ENCODE measurements at places on chromosomes 5 and 9.

DNA sequence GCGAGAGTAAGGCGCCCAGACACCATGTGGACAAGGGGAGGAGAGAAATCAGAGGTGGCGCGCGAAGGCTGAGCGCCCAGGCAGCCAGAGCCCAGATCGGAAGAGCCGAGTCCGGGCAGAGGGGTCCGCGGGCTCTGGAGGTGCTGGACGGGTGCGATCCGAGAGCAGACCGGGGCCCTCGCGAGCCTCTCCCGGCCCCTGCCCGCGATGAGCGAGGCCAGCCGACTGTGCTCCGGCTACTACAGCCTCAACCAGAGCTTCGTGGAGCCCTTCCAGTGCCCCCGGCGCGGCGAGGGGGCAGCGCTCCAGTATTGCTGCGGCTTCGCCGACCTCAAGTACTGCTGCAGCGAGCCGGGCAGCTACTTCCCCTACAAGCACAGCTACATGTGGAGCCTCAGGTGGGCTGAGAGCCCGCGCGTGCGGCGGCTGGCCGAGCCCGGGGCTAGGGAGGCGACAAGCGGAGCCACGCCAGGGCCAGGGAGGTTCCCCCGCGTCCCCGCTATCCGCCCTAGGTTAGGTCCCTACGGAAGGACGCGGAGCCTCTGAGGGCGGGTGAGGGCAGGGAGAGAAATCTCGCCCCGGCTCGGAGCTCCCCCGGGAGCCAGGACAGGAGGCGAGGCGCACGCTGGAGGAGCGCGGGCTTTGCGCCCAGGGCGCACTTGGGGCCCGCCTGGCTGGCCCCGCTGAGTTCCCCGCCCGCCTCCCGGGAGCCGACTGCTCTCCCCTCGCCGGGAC lies at the start of gene SHISAL2B:
SHISAL2B (plus strand) TSS at position 87 of the 735 bp plus-strand sequence; CDS start at position 208, 121 bp downstream.
- DNase-seq, result peak; percentile 44

DNA sequence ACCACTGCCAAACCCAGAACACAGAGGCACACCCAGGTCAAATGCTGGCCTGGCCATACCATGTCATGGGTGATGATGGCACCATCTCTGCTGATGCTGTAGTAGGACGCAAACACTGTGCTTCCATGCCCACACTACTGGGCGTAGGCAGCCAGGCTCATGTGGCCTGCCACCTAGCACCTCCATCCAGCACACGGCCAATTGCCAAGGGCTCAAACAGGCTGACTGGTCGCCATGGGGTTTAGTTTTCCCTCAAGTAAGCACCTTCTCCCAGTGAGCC lies 39.4 kb downstream of the BICD2 start:
- DNase-seq, result no peak

DNA sequence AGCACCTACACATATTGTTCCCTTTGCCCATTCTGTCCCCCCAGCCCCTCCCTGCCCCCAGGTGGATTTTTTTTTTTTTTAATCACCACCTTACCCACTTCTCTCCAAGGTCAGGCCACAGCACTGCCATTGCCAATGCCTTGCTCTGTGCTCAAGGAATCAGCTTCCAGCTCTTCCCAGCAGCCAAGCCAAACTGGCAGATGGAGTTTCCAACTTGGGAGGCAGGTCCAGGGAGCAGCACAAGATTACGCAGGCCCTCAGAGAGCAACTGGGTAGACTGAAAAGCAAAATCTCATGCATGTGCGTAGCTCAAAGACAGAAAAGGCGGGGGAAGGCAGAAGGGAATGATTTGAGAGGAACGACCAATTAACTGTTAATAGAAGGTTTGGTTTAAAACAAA lies 15.1 kb downstream of the GRHPR start:
- no peak for DNase-seq

DNA sequence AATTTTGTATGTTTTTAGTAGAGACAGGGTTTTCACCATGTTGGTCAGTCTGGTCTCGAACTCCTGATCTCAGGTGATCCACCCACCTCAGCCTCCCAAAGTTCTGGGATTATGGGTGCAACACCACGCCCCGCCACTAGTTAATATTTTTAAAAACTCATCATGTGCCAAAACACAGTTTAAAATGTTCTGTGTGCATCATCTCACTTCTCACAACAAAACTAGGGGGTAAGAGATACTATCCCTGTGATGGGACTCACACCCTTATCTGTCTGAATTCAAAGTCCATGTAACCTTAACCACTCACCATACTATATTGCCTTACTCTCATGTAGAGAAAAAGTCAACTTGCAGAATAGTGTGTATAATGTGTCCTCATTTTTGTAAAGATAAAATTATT lies 2.6 kb downstream of the PKD2L2 start:
- DNase-seq, result no peak

DNA sequence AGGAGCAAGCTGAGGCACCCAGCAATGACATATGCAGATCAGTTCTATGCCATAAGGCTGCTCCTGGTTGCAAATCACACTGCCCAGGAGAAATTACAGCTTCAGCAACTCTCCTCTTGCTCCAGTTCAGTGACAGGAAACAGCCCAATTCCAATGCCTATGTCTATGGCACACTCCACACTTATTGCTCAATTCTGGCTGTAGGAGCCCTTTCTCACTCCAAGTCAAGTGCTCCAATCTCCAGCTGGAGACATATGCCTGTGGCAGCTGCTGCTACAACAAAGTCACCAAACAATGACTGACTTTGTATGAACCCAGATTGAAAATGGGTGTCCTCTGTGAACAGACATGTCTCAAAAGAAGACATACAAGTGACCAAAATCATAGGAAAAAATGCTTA lies 31.8 kb upstream of the PLCXD3 start:
- no peak for DNase-seq

DNA sequence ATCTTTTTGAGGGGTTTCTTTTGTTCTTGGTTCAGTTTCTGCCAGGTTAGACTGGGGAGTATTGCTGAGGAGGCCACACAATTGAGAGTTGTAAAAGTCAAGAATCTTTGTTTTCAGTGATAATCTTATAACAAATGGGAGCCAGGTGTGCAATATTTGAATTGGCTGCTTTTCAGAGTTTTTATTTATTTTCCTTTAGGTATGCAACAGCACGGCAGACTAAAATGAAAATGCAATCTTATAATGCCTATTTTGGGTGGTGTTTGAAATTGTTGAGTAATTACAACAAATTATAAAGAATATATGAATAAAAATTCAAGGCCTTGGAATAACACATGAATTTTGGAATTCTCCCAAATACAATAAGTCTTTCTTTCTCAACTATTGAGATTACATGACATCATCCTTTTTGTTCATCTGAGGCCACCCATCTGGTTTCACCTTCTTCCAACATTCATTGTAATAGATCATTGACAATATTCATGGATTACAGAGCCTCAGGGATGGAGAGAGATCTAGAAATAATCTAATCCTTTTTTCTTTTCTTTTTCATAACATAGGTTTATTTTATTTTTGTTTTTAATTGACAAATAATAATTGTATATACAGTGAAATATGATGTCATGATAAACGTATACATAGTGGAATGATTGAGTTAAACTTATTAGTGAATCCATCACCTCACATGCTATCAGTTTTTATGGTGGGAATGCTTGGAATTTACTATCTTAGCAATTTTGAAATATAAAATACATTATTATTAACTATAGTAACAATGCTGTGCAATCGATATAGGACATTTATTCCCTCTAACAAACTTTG lies 1061.0 kb downstream of the NR2F1-AS1 start:
- no peak for DNase-seq

- DNase-seq, result peak; percentile 67
Measured at GRCh38 chr9:129580211-129580915, 40.5 kb downstream of the C9orf50 start.

GRCh38 chr5:175252234-175252805 lies 191.7 kb downstream of the DRD1 start:
- no peak for DNase-seq

GRCh38 chr5:148002451-148002850 lies 61.3 kb upstream of the SPINK5 start:
- no peak for DNase-seq

DNA sequence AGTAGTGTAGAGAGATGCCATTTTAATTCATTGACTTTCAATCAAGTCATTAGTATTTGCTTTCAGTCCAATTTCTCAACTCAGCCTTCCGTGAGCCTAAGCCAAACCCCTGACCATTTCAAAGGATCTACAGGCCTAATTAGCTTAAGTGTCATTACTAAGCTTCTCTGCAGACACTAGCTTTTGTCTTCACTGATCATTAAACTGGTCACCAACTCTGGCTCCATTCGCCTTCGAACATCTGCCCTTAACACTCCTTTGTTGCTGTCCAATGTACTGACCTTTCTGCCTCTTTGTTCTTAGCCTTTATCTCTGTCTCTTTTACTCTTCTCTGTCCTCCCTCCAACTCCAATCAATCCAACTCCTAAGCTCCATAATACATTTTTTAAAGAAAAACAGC lies 299.3 kb downstream of the DIRAS2 start:
- DNase-seq, result no peak

- no peak for DNase-seq
Measured at GRCh38 chr5:14414656-14415023, 167.0 kb upstream of the OTULINL start.

- no peak for DNase-seq
Measured at GRCh38 chr9:71675105-71675856, 93.0 kb downstream of the CEMIP2 start.

DNA sequence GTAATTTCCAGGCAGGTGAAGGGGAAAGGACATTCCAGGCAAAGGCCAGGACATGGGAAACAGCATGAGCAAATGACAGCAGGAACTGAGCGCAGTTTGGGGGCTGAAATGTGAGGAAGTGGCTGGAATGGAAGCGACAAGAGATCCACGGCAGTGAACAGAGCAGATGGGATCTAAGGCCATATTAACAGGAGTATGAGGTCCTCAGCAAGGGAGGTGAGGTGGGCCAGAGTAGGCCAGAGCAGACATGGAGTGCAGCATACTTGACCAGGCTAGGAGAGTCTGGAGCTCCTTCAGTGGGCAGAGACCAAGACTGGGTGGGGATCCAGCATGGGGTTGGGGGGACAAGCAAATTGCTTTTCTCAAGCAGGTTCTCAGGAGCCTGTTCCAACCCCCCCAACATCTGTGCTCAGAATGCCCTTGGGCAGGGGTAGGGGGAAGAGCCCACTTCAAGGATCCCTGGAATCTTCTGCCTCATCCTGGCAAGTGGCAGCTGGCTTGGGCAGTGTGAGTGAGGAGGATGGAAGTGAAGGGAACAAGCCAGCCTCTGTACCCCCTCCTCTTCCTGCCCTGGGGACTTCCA lies 34.5 kb downstream of the DAB2IP start:
- no peak for DNase-seq

GRCh38 chr5:146722361-146722779 lies 156.2 kb downstream of the PPP2R2B start:
- no peak for DNase-seq

GRCh38 chr9:136881691-136882108 lies 4.6 kb upstream of the TRAF2 start:
- peak; percentile 64 for DNase-seq

DNA sequence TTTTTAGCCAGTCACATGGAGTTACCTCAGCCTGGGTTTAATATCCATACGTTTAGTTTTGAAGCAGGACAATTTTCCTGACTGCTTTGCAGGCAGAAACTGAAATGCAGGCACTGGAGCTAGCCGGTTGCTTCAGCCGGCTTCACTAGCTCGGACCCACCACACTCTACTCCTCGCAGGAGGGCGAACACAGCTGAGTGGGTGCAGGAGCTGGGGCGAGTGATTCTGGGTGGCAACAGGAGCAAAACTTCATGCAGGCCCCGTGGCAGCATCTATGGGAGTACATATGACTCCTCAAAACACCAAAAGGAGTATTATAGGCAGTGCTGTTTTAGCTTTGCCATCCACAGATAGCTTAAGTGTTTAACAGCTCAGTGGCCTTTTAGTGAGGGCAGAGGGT lies 1211.8 kb upstream of the NUDT12 start:
- DNase-seq, result no peak

- no peak for DNase-seq
Measured at GRCh38 chr5:2836133-2836532, 84.7 kb upstream of the IRX2 start.

DNA sequence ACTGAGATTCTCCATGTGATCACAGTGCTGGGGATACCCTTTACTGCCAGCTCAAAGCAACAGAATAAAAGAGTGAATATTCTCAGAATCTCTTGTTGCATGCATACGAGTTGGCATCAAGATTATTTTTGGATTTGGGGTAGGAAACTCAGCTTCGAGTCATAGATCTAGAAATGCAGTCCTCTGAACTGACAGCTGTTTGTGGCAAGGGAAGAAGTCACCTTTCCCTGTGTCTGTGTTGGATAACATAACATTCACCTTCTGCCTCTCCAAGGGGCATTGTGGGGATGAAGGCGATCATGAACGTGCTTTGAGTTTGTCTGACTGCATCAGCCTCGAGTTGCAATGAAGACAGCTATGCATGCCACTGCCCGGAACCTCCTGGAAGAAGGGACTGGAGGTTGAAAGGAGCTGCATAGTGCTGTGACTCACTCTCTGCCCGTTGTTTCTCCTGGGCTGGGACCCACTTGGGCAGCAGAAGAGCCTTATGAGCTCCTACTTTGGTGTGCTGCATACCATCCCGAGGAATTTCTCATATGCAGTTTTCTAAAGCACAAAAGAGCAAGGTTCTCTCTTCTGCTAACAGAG lies 231.7 kb downstream of the ARHGAP26 start:
- DNase-seq, result no peak

DNA sequence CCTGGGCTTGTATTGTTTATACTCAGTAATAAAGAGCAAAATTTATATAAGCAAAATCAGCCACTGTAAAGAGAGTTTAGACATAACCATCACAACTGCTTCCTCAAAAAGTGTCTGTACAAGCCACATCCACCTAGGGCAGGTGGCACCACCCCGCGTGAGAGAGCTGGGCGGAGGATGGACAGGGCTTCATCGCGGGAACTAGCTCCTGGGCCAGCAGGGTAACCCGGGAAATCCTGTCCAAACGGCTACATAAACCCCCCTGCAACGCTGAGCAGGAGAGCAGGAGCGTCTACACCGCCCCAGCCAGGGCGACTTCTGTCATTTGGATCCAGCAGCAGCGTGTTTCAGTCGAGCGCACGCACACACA lies 1.3 kb downstream of the SLC6A3 start:
- no peak for DNase-seq

DNA sequence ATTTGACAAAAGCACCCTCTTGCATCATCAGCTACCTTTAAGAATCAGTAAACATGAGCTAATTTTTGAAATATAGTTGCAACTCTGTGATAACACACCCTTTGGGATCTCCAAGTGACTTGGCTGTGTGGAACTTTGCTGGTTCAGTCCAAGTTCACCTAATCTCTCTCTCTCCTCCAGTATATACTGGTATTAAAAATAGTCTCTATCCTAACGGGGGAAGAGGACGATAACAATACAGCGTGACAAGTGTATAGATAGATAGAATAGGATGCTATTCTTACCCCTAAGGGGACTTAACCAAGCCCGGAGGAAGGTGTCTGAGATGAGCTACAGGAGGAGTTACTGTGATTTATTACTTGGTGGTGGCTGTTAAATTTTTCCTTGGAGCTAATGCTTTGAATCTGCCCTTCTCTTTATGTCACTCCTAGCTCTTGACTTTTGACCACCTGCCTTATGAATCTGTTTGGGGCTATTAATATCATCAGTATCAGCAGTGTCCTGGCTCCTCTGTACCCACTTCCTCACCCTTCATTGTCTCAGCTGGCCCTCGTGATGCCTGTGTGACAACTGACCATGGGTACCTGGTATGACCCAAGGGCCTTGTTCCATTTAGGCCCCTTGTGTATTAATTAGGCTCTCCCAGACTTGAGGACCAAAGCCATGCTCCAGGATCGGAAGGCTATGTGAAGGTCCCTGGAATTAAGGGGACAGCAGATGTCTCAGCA lies 223.9 kb downstream of the SREK1 start:
- no peak for DNase-seq

GRCh38 chr9:83708515-83709158 lies 879 bp upstream of the UBQLN1 start:
- DNase-seq, result peak; percentile 71

- DNase-seq, result no peak
Measured at GRCh38 chr5:83197326-83197967, 120.1 kb downstream of the XRCC4 start.

Measured in GM13977 (cell line).